ENCODE measurements at places on chromosomes 2 and 18. TPM values are rescaled to one million over a fixed set of nuclear protein-coding genes. Genes with fewer than 3 reads are reported as not detected.

Gene CCDC178
- 2.6 TPM for total RNA-seq

Gene PXDN
- 254 TPM for total RNA-seq

Gene NYAP2
- total RNA-seq, result not detected

Gene TTC21B
- 29.7 TPM for total RNA-seq

Gene GMPPA
- total RNA-seq, result 39.5 TPM

Gene IL36B
- not detected for total RNA-seq

GRCh38 chr2:9972621-9973479, 21.4 kb downstream of the GRHL1 start:
- DNase-seq, result no peak

DNA sequence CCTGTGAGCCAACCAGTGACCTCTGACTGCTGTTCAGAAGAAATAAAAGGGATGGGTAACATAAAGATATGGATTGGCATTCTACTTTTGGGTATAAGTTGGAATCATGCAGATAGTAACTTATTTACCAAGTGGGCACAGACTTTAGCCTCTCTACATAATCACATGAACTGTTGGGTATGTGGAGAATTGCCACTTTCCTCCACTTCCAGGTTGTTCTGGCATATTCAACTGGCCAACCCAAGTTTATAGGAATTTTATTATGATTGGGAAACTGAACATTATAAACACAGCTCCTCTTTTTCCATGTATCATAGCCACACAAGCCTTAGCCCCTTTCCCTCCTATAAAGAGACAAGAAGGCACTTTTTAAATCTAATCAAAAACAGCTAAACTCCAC, 179.3 kb downstream of the RNF152 start:
- DNase-seq, result no peak

GRCh38 chr18:69992776-69993175, 45.1 kb upstream of the CD226 start:
- no peak for DNase-seq

- no peak for DNase-seq
Observed at GRCh38 chr2:162327806-162328205, 9.3 kb upstream of the IFIH1 start.

DNA sequence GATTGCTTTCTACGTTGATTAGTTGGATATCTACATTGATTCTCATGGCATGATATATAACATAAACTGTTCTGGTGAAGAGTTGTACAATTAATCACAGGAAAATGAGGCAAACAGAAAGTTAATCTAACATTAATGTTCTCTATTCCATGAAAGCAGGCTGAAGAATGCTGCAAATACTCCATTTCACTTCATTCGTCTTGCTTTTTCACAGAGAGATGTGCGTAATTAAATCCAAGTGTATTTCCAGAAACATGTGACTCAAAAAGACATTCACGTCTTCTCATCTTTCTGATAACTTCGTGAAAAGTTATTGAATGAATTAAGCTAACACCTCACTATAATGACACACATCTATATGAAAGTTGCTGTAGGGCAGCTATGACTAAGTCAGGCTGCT, 1471.5 kb downstream of the DPP10 start:
- no peak for DNase-seq

GRCh38 chr2:70388128-70388527, 86.3 kb upstream of the FAM136A start:
- DNase-seq, result no peak

DNA sequence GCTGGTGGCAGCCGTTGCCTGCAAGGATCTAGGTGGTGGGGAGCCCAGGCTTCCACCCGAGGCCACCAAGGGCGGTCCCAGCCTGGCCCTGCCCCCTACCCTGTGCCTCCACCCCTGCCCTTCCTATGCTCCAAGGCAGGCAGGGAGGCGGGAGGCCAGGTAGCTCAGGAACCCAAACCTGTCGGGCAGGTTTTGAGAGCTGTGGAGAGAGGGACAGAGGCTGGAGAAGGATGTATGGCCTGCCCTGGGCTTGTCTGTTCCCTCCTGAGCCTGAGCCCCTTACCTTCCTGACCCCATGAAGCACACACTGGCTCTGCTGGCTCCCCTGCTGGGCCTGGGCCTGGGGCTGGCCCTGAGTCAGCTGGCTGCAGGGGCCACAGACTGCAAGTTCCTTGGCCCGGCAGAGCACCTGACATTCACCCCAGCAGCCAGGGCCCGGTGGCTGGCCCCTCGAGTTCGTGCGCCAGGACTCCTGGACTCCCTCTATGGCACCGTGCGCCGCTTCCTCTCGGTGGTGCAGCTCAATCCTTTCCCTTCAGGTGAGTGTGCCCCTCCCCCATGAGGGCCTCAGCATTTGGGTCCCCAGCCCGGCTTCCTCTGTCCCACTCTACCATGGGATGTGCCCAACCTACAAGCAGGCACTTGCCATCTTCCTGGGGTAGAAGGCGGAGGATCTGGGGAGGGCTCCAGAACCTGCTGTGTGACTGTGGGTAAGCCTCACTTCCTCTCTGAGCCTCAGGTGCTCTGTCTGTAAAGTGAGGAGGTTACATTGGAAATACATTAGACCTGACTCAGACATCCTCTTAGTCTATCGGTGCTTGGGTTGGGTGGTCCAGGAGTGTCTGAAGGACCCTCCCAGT, at the start of gene PROM2:
TSS of gene PROM2 (plus strand) at position 159 of the 860 bp plus-strand sequence. CDS start at position 296, 137 bp downstream.
- peak; percentile 4 for DNase-seq

DNA sequence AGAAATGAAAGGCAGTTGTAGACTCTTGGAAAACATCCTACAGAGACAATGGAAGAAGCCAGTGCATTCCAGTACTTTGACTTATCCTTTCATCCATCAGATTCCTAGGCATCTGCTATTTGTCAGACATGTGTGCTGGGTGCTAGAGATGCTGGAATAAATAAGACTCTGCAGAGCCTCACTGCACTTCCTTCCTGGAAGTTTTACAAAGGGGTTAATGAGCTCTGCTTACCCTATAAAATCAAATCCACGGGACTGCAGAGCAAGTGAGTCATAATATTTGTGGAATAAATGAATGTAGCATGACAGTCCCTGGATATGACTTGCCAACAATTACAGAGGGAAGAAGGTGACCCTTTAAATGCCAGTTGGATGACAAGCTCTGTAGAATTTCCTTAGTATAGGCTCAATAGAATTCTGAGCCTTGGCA, 52.7 kb upstream of the NPAS2 start:
- no peak for DNase-seq

DNA sequence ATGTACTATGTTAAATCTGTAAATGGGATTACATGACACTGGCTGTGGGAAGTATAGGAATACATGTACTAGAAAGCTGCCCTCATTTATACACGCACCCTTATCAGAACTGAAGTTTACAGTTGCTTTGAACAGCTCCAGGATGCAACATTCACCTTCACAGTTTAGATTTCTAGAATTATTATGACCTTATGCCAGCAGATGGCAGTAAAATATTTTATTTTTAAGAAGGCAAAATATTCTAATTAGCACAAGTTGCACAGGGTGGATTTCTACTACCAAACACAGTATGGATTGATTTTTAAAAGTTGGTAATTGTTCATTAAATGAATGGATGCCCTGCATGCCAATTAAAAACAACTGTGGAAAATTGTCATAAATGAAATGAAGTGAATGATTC, 670.4 kb downstream of the KCNJ3 start:
- DNase-seq, result no peak

GRCh38 chr2:18238209-18238608, 322.2 kb downstream of the RDH14 start:
- DNase-seq, result no peak

DNA sequence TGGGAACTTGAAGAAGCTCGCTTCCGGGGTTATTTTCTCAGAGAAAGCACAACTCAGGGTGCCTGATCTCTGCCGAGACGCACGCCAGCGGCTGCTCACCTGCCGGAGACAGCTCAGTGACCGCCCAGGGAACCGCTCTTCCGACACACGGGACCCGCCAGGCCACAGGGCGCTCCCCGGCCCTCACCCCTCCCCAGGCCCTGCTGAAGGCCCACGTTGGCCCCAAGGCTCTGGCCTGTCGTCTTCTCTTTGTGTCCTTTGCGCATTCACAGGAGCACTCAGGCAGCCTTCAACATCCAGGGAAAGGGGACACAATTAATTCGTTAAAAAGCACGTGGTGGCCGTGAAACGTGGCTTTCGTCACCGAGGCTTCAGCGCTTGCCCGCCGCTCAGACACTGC, 276.3 kb upstream of the SALL3 start:
- DNase-seq, result no peak

GRCh38 chr2:8500124-8501054, 181.5 kb upstream of the ID2 start:
- peak; percentile 28 for DNase-seq

- DNase-seq, result no peak
Observed at GRCh38 chr18:46581648-46582047, 75.4 kb downstream of the LOXHD1 start.

GRCh38 chr18:21179590-21180220, 62.3 kb upstream of the GREB1L start:
- peak; percentile 37 for DNase-seq

DNA sequence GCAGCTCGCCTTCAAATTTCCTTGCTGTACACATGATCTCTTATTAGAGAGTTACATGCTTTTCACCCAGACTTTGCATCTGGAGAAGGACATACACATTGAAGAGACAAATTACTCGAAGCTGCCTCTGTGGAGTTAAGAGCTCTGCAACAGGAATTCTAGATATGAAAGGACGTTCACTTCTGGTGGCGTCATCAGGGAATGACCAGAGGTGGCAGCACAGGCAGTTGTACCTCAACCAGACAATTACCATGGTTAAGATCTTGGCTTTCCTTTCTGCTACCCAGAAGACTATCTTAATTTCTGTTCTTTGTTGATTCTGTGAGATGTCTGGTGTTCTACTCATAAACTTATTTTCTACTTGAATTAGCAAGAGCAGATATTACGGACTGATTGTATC, 39.1 kb upstream of the MC4R start:
- no peak for DNase-seq

GRCh38 chr2:149467436-149467835, 120.1 kb downstream of the MMADHC start:
- no peak for DNase-seq

GRCh38 chr2:201661366-201661765, 18.1 kb upstream of the TMEM237 start:
- DNase-seq, result no peak

Data from uterus (tissue), 4 donors.